ENCODE measurements at places on chromosomes 7 and 10.

DNA sequence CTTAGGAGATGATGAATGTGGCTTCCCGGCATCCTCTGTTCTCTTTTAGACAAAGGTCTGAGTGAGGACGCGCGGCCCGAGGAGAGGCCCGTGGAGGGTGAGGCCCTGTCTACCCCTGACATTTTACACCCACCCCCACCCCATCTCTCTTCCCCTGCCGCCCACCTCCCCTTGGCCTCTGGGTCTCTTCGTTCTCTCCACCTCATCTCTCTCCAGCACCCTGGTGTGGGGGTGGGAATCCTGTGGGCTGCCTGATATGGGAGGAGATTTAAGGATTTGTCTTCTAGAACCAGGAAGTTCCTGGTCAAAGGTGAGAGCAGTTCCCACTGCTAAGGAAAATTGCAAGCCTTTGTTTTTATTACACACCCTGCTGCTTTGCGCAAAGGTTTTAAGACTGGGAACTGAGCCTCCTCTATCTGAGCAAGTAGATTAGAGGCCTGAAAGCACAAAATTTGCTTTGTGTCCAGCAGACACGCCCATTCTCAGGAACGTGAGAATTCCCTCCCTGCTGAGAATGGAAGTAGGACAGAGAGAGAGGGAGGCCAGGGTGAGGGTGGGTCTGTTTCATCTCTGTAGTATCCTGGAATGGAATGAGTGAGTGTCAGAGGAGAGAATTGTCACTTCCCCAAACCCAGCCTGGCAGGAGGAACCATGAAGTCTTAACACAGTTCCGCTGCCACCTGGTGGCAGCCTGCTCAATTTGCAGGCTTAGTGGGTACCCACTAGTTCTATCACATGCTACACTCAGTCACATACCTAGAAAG lies 91.2 kb downstream of the GTF2IRD1 start:
- peak; percentile 31 for DNase-seq

- DNase-seq = no peak
These were observed 64.2 kb downstream of the NKX6-2 start for GRCh38 chr10:132721725-132722124.

GRCh38 chr10:14654821-14655382 lies 119.8 kb downstream of the FAM107B start:
- no peak for DNase-seq

GRCh38 chr7:131327626-131328376 lies at the start of gene MKLN1:
MKLN1 (plus strand) TSS chr7:131327876; CDS start chr7:131327900, 24 bp downstream.
- DNase-seq = peak; percentile 97

DNA sequence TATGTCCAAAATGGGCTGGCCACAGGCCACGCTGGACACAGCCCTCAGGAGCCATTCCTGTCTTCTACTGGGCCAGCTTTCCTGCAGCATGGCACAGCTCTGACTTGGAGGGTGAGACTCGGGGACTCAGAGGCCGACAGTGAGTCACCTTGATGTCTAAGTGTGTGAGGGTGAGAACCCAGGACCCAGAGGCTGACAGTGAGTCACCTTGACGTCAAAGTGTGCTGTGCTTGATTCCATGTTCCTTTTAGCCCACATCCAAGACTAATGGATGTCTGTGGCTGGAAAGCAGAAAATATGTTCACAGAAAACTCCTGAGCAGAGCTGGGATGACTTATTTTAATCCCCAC lies 6.0 kb upstream of the FAM170B start:
- no peak for DNase-seq

- peak; percentile 42 for DNase-seq
These were observed 193.5 kb downstream of the CFTR start for GRCh38 chr7:117673367-117673766.

GRCh38 chr7:11831736-11832495 lies at the start of gene THSD7A:
THSD7A (minus strand) TSS chr7:11832198; CDS start chr7:11831946, 252 bp downstream.
- DNase-seq = peak; percentile 92

DNA sequence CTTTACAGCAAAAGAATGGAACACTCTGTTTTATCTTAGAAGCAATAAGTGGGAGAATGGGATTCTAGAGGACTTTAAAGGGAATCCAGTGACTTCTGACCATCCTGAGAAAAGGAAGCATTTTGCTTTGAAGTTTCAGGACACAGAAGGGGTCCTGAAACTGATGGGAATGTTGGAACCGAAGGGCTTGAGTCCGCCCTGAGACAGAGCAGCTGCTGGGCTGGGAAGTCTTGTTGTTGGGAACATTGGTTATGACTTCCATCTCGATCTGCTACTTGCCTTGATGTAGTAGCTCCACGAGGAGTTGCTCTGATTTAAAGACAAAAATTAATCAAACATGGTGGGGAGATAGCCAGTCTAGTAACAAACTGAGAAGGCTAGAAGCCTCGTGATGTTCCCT lies 177.6 kb downstream of the JCAD start:
- DNase-seq = no peak

DNA sequence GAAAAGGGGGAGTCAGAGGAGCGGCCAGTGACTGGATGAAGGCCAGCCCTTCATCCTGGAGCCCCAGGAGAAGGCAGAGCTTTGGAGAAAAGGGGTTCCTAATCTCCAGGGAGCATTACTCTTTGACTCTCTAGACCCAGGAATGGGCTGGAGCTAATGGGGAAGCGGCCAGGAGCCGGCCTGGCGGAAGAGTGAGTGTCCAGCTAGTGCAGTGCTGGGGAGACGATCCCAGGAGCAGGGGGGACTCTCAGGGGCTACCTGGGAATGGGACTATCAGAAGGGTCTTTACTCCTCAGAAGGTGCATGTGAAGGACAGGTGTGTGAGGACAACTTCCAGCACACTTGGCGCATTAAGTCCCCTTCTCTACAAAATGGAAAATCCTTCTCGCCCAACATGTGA lies 2.4 kb upstream of the PAX2 start:
- DNase-seq = no peak

GRCh38 chr7:3243680-3244079 lies 57.4 kb upstream of the SDK1 start:
- no peak for DNase-seq

- no peak for DNase-seq
These were observed 60.9 kb downstream of the ST7 start for GRCh38 chr7:117014099-117014656.

- DNase-seq = no peak
These were observed 3.5 kb downstream of the SP8 start for GRCh38 chr7:20783125-20783699.

DNA sequence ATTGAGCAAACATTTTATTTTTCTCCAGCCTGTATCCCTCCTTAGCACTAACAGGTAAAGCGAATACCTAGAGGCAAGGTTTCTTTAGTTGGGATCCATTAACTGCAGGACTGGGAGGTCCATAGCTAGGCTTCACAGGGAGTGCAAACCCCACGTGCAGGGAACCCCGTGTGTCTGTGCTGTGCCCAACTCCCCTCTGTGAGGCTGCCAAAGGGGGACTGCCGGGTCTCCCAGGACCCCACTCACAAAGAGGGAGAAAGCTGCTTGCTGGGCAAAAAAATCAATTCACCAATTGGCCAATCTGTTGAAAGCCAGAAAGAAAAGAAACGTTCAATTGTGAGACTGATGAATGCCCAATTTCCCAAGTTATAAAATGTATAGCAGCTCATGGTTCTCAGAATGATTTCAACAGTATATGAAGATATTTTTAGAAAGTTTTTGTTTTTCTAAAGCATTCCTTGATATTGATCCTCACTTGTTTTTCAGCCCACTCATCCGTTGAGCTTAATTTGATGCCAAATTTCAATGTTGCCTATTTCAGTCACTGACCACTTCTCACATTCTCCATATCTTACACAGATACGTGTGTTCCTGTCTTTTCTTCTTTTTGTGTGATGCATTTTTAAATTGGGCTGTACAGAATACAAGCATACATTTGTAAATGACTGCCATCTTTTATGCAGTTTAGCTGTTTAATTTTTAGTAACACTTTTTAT lies 202.7 kb upstream of the PRSS58 start:
- DNase-seq = no peak

GRCh38 chr7:116776610-116777289 lies 85.6 kb upstream of the CAPZA2 start:
- no peak for DNase-seq

GRCh38 chr10:42866115-42866995 lies 83.8 kb downstream of the BMS1 start:
- peak; percentile 86 for DNase-seq

DNA sequence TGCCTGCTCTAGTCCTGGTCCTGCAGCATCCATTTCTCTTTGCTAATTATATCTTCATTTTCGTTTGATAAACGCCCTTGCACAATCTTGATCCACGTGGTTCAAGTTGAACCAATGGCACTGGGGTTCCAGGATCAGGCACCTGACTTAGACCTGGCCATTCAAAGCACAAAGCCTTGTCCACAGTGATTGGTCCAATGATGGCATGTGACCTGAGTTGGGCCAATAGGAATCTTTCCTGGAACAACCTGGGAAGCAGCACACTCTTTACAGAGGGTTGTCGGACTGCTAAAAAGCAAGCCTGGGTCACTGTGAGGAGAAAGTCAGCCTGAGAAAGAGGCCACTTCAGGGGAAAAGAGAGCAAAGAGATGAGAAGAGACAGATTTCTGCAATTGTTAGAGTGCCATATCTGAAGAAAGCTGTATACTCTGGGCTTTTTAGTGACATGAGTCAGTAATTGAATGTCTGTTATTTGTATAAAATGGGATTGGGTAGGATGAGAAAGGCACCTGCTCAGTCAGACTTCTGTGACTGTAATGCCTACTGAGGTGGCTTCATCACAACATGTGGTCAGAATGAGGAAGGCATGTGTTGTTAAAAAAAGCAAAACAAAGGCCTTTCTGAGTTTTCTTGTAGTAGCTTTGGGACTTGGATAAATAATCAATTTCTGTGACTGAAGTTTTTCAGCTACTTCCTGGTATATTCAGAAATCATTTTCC lies 4.4 kb upstream of the STEAP4 start:
- no peak for DNase-seq

DNA sequence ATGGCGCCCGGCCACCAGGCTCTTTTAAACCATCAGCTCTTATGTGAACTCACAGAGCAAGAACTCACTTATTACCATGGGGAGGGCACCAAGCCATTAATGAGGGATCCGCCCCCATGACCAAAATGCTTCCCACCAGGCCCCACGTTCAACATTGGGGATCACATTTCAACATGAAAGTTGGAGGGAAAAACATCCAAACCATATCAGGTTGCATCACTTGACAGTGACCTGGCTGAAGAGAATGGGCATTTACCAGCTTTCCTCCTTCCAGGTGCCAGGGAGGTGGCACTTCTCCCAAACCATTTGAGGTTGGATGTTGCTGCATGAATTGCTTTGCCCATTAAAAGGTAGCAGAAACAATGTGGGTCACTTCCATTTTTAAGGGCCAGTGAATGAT lies 115.6 kb upstream of the TNS3 start:
- no peak for DNase-seq

All from eye (tissue), 1 donor.